ENCODE measurements at places on chromosomes 16 and 17. TPM values are rescaled to one million over a fixed set of nuclear protein-coding genes. Genes with fewer than 3 reads are reported as not detected.
A peak's percentile ranks its signal among the peaks of the same experiment; 100 is the strongest.

DNA sequence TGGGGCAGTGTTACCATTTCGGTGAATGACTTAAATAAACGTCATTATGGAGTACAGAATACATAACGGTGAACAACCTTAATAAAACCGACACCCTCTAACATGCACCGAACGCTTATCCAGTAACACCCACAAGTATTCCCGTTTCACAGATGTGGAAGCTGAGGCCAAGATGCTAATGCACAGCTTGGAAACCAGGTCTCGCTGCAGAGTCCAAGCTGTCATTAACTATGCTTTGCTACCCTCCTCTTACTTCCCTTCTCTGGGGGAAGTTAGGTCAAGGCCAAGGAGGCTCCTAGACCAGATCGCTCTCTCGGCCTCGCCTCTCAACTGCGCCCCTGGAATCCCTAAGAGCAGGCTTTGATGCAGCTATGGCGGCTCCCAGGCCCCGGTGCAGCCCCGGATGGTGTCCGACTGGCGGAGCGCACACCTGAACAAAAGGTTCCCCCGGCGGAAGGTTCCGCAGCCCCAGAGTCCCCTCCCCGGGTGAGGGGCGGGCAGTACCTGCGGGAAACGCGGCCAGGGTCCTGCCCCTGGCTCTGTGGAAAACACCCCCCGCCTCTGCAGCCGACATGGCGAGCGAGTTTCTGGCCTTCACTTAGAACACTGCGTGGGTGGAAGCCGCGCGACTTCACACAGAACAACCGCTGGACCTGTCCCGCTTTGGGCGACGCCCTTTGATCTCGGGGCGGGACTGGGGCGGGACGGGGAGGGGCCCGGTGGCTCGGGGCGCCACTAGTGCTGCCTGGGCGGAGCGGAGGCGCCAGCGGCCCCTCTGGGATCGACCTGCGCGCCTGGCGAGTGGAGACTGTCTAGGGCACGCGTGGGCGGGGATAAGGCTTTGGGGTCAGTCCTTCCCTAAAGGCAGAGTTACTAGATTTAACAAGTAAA is at the start of gene CPPED1:
Gene CPPED1 (minus strand): TSS at position 685 of the 891 bp plus-strand sequence. CDS start 111 bp downstream, at position 574.
- DNase-seq: peak; percentile 93

DNA sequence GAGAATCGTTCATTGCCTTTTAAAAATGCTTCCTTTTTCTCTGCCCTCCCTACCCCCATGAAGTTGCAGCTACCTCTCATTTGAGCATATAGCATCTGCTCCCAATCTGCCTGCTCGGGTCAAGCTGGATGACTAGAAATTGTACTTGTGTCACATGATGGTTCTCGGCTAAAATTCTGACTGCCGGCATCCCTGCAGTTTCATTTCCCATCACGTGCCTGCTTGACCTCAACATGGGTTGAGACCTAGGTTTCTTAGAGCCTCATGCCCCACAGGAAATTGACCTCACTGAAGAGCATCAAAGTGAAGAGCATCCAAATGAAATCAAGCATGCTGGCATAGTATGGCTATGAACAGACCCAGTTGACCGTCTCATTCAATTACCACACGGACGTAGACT is 581.6 kb upstream of the PSMD7 start:
- DNase-seq: no peak

GRCh38 chr17:48262982-48263730 is 155.6 kb downstream of the SNX11 start:
- peak; percentile 20 for DNase-seq

- no peak for DNase-seq
These were observed 372.7 kb upstream of the PSMD7 start for GRCh38 chr16:73923951-73924350.

DNA sequence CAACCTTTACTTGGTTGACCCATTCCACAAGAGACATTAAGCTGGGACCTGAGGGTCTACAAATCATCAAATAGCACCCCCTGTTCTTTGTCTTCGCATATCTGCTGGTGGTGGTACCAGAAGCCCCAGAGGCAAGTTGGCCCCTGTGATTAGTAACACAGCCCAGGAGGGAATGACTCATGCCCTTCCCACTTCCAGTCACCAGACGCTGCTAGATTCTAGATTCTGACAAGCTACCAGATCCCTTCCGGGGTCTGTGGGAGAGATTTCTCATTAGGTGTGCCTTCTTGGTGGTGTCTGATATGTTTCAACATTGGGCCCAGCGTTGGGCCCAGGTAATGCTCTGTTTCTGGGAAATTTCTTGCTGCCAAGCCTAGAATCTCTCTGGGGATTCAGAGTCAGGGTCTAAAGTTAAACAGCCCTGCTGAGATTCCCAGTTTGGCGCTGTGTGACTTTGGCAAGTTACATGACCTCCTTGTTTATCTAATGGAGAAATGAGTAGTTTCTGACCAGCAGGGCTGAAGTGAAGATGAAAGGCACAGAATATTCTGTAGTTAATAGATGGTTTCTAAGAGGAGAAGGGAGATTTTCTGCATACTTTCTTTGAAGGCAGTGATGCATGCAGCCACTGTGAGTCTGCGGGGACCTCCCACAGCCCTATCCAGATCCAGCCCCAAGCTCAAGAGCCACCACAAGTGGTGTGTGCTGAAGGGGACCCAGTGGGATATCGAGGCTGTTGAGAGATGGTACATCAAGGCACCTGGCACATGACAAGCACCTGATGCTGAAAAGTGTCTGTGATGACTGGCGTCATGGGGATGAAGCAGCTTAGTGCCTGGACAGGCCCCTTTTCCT is 3.9 kb downstream of the TRPV2 start:
- peak; percentile 89 for DNase-seq

DNA sequence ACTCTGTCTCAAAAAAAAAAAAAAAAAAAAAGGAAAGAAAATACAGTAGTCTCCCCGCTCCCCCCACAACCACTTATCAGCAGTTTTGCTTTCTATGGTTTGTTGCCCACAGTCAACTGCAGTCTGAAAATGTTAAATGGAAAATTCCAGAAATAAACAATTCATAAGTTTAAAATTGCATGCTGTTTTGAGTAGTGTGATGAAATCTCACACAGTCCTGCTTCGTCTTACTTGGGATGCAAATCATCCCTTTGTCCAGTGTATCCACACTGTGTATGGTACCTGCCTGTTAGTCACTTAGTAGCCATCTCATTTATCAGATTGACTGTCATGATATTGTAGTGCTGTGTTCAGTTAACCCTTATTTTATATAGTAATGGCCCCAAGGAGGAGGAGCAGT is 41.5 kb downstream of the NF1 start:
- peak; percentile 48 for DNase-seq

GRCh38 chr16:3577302-3577752 is at the start of gene NLRC3:
Gene NLRC3, minus strand, starts transcription at chr16:3577403. Its CDS starts 12,367 bp downstream, at chr16:3565036.
- DNase-seq: no peak

GPRC5B gene
- not detected for total RNA-seq

GP1BA gene
- total RNA-seq: not detected

CACNB1 gene
- 7.7 TPM for total RNA-seq
